ENCODE measurements at places on chromosomes 7 and 10. TPM values are rescaled to one million over a fixed set of nuclear protein-coding genes. Genes with fewer than 3 reads are reported as not detected.
A peak's percentile ranks its signal among the peaks of the same experiment; 100 is the strongest.

DNA sequence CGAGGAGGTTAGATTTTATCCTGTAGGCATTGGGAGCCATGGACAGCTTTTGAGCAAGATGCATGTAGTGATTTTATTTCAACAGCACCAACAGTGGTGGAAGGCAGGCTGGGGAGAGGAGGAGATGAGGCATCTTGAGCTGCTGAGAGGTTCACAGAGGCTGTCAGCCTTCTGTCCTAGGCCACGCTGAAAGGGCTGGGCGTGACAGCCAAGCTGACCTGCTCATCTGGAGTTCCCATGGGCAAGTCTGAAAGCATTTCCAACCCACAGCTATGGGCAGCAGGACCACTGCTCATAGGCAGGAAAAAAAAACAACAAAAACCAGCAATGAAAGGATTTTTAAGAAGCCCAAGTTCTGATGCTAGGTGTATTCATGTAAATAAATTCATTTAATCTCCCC is 7.7 kb downstream of the NEURL1 start:
- H3K4me3 ChIP-seq: no peak overlapping the region
- peaks cover 36% of the 10 kb centered on the region for H3K27me3 ChIP-seq
- peaks cover 30% of the 10 kb centered on the region for H3K4me1 ChIP-seq
- no peaks in the 10 kb centered on the region for H3K36me3 ChIP-seq
- no peak for DNase-seq

DNA sequence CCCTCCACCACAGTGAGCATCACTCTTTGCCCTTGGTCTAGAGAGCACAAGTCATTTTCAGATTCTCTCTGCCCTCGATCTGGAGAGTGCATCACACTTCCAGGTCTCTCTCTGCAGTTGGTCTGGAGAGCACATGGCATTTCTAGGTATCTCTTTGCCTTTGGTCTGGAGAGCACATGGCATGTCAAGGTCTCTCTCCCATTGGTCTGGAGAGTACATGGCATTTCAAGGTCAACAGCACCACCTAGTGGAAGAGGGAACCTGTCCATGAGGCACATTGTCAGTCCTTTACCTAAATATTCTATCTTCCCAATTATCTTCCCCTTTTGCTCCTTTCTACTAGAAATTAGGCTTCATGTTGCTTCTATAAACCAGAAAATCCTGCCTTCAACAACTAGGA is 1139.4 kb downstream of the XPNPEP1 start:
- H3K4me3 ChIP-seq: no peak overlapping the region
- no peaks in the 10 kb centered on the region for H3K4me1 ChIP-seq
- peak; percentile 9 for DNase-seq
- H3K27ac ChIP-seq: no peak overlapping the region
- H3K27me3 ChIP-seq: no peaks in the 10 kb centered on the region
- no peaks in the 10 kb centered on the region for H3K36me3 ChIP-seq

- peaks cover 4% of the 10 kb centered on the region for H3K27me3 ChIP-seq
- no peaks in the 10 kb centered on the region for H3K4me1 ChIP-seq
- H3K4me3 ChIP-seq: no peak overlapping the region
- no peak for DNase-seq
Observed at GRCh38 chr7:104096683-104097082, 107.2 kb upstream of the RELN start.

GRCh38 chr7:109611656-109612055 is 1042.0 kb downstream of the DNAJB9 start:
- no peaks in the 10 kb centered on the region for H3K4me1 ChIP-seq
- H3K36me3 ChIP-seq: no peaks in the 10 kb centered on the region
- DNase-seq: no peak
- H3K27me3 ChIP-seq: no peaks in the 10 kb centered on the region

DNA sequence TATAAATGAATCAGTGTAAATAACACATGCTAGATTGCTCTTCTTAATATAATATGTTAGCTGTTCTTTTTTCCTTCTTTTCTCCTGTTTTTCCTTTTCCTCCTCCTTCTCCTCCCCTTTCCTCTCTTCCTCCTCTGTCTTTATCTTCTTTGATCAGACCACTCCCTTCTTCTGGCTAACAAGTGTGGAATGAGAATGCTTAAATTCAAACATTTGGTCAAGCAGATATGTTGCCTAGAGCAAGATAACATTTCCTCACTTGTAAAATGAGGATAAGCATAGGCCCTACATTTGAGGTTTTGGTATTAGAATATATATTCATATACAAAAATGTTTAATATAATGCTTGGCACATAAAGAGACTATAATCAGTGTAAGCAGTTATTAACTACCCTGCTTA is 299.1 kb downstream of the PCDH15 start:
- H3K36me3 ChIP-seq: no peaks in the 10 kb centered on the region
- DNase-seq: no peak
- H3K4me3 ChIP-seq: no peak overlapping the region
- no peaks in the 10 kb centered on the region for H3K27me3 ChIP-seq
- no peak overlapping the region for H3K27ac ChIP-seq
- no peaks in the 10 kb centered on the region for H3K4me1 ChIP-seq

DNA sequence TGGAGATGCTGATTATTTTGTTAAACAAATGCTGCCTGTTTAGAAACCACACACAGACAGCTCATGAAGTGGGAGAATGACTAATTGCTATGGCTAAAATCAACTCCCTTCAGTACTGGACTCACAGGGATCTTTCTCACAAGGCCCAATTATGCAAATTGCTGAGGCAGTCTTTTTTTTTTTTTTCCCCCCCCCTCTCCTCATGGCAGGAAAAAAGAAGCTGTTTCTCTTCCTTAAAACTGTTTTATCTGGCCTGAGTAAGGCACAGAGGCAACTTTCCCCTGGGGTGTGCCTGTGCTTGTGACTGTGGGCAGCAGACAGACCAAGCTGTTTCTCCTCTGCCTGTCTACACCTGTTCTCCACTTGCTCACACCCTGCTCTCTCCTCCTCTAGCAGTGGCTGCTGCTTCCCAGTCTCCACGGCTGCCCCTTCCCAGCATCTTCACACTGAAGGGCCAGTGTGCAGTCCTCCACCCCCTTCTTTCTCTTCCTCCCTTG is 65.4 kb upstream of the STEAP1B start:
- H3K27ac ChIP-seq: no peak overlapping the region
- DNase-seq: no peak
- peaks cover 51% of the 10 kb centered on the region for H3K4me1 ChIP-seq
- H3K36me3 ChIP-seq: no peaks in the 10 kb centered on the region
- peaks cover 39% of the 10 kb centered on the region for H3K27me3 ChIP-seq
- no peak overlapping the region for H3K4me3 ChIP-seq

- H3K4me1 ChIP-seq: no peaks in the 10 kb centered on the region
- no peak for DNase-seq
- H3K27me3 ChIP-seq: no peaks in the 10 kb centered on the region
- H3K4me3 ChIP-seq: no peak overlapping the region
- H3K36me3 ChIP-seq: peaks cover 12% of the 10 kb centered on the region
- H3K27ac ChIP-seq: no peak overlapping the region
Observed at GRCh38 chr7:27547401-27547800, 115.3 kb downstream of the HIBADH start.

The ST8SIA6 gene
- total RNA-seq: 0.38 TPM

The PSD gene
- 4.4 TPM for total RNA-seq

The TYSND1 gene
- total RNA-seq: 12.1 TPM

The PRTFDC1 gene
- total RNA-seq: 0.36 TPM
